ENCODE measurements at places on chromosomes 13 and 19. TPM values are rescaled to one million over a fixed set of nuclear protein-coding genes. Genes with fewer than 3 reads are reported as not detected.

The FGF22 gene
- not detected for total RNA-seq

The ZNF575 gene
- total RNA-seq, result 2.1 TPM

The UNC13A gene
- 0.73 TPM for total RNA-seq

The NECTIN2 gene
- 85.3 TPM for total RNA-seq

The ZNF112 gene
- 4.7 TPM for total RNA-seq

The ZNF497 gene
- total RNA-seq, result 2.3 TPM

The CRB3 gene
- total RNA-seq, result 18.3 TPM

The PGLYRP1 gene
- total RNA-seq, result not detected

The UPF1 gene
- total RNA-seq, result 82.0 TPM

The ZNF587 gene
- 23.8 TPM for total RNA-seq

The SAMD4B gene
- total RNA-seq, result 94.1 TPM

The IRGC gene
- not detected for total RNA-seq

Measured in mammary epithelial cell (primary cell).